ENCODE measurements at places on chromosomes 11 and 22.

DNA sequence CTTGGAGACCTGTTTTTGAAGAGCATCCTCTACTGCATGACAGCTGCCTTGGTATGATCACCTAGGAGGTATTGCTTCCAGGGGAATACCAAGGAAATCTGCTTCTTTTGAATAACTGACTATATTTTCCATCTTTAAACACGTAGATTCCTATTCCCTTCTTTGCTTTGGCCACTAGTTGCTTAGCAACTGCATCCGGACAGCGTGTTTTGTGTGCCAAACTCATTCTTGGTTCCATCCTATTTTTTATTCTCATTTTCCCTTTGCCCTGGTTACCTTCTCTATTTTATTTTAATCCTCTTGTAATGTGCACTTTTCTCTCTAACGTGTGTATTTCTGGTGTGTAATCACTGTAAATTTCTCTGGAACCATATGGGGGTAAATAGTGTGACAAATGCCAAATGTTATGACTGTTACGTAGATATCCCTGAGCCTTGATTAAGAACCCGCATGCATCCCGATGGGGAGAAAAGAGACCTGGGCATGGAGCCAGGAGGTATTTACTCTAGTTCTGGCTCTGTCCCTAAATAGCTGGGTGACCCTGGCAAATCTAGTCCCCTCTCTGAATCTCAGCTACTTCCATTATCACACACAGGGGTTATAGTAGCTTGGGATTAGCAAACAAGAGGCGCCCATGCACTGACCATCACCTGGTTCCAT lies 241.7 kb downstream of the MIAT start:
- no peak for DNase-seq

GRCh38 chr11:63682066-63683021 lies 1.0 kb downstream of the RTN3 start:
- DNase-seq: peak; percentile 41

GRCh38 chr11:11533057-11533456 lies 88.7 kb downstream of the GALNT18 start:
- DNase-seq: no peak

GRCh38 chr22:45627489-45628233 lies 44.0 kb upstream of the ATXN10 start:
- no peak for DNase-seq

DNA sequence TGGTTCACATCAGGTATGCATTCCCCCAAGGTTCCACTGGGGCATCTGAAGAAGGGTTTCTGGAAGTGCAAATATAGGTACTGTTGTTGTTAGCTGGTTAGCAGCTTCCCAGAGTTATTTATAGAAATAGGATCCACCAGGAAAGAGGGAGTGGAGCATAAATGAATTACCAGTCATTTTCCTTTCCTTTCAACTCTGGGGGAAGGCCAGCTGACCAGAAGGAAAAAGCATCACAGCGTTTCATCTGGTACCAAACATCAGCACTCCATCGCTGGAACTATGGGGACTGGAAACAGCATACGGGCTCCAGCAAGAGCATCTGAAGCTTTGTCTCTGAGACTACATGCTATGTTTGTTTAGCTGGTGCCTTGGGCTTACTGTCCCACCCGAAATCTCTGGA lies 378.2 kb upstream of the NARS2 start:
- no peak for DNase-seq

DNA sequence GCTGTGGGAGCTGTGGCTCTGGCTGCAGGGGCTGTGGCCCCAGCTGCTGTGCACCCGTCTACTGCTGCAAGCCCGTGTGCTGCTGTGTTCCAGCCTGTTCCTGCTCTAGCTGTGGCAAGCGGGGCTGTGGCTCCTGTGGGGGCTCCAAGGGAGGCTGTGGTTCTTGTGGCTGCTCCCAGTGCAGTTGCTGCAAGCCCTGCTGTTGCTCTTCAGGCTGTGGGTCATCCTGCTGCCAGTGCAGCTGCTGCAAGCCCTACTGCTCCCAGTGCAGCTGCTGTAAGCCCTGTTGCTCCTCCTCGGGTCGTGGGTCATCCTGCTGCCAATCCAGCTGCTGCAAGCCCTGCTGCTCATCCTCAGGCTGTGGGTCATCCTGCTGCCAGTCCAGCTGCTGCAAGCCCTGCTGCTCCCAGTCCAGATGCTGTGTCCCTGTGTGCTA lies 514 bp downstream of the KRTAP5-9 start:
- DNase-seq: no peak
